ENCODE measurements at places on chromosomes 2 and 18.

GRCh38 chr2:202270487-202270886 lies 4.9 kb downstream of the NOP58 start:
- no peak for DNase-seq

GRCh38 chr18:62030091-62030985 lies 137.5 kb upstream of the RNF152 start:
- no peak for DNase-seq

GRCh38 chr2:142504754-142505153 lies 372.7 kb upstream of the KYNU start:
- DNase-seq = no peak

GRCh38 chr18:50719471-50720324 lies 100.1 kb downstream of the MRO start:
- no peak for DNase-seq

GRCh38 chr18:6920099-6920955 lies 190.8 kb downstream of the ARHGAP28 start:
- DNase-seq = peak; percentile 24

DNA sequence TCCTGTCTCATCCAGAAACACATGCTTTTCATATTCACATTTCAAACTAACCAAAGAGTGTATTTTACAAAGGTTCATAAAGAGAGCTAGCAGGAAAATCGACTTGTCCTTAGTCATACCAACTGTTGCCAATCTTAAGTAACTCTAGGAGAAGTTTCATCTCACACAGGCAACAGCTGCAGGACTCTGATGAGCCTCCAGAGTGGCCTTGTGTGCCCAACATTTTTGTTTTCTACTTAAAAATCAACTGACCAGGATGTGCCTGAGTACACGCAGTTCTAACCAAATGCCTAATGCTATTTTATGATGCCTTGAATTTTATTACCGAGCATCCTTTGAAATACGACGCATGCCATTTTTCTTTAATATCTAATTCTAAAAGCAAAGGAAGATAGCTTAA lies 595.9 kb upstream of the LRRTM4 start:
- no peak for DNase-seq

GRCh38 chr2:237702441-237703391 lies 75.3 kb downstream of the LRRFIP1 start:
- no peak for DNase-seq

DNA sequence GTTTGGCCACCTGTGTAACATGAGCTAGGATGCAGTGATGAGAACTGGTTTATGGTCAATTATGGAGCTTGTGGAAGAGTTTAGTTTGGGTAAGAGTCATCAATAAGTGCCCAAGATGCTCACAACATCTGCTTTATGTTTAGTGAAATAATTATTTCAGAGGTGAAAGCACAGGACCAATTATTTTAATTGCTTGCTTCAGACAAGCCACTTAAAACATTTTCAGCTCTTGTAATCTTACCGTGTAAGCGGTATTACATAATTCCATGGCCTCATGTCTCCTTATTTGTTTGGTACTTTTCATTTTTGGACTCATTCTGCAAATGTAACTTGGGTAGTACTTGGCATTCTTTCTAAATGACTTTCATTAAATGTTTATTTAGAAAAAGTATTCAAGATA lies 5.4 kb downstream of the B3GNT2 start:
- no peak for DNase-seq

DNA sequence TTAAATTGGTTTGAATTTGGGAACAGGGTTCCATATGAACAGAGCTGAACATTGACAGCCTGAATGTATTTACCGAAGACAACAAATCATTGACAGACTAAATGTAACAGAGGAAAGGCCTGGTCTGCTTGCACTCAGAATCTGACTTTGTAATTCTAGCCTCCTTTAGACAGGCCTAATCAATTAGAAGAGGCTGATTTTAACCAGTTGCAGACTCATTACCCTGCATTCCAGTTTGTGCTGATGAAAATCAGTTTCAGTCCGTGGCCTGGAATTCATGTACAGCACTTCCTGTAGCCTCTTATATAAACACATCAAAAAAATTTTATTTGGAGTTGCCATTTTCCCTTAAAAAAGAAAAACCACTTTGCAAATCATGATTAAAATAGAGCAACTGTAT lies 93.1 kb upstream of the ZFP36L2 start:
- DNase-seq = no peak

DNA sequence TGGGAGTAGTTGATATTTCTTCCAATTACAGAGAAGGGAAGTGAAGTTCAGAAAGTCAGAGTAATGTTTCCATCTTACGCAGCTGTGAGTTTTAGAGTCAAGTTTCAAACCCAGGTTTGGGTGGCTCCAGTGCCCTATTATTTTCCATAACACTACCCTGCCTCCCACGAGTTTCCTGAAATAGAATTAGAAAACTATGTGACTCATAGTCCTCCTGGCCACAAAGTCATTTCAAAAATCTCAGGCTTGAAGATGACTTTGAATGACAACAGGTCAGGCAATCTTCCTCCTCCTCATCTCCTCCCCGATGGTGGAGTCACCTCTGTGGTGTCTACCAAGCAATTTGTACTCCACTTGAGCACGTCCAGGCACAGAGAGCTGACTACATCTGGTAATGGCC lies 212.3 kb upstream of the TRIB2 start:
- peak; percentile 40 for DNase-seq

DNA sequence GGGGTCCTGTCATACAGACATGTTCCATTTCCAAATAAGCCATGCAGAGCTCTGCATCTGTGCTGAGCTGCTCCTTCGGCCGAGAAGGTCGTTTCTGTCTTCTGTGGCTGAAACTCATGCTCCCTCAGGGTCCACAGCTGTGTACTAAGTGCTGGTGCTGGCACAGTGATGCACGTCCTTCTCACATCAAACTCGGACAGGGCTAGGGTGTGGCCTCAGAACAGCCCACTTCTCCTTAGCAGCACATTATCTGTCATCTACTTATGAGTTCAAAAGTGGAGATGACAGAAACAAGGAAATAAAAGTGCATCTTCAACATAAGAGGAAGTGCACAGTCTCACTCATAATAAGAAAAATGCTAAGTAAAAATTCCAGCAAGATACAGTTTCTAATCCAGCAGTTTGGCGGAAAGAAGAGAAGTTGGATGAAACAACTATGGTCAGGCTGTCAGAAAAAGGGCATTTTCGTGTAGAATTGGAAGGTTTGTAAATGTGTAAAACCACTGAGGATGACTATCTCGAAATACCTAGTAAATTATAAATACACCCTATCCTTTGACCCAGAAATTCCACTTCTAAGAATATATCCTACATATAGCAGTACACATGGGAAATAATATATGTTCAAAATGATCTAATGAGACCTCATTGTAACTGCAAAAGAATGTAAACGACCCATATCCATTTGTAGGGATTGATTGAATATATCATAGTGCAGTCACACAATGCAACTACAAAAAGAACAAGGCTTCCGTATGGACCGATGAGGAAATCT lies 53.7 kb upstream of the APCDD1 start:
- DNase-seq = no peak

- DNase-seq = no peak
Measured at GRCh38 chr2:15840969-15841368, 99.4 kb upstream of the MYCN start.

DNA sequence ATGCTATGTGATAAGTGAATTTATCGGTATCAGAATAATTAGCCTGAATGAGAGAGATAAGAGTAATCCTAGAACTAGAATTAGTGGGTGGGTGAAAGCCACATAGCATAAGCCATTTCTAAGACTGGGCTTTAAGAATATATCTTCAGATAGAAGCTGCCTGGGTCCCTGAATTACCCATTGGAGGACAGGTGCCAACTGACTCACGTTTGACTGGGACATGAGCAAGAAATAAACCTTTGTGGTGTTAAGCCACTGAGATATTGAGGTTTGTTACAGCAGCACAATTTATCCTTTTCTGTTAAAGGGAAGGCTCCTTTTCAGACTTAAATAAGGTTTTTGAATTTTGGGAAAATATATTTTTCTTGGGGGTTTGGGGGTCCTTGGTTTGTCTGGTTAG lies 95.9 kb downstream of the POLE4 start:
- DNase-seq = no peak

GRCh38 chr18:6107794-6108193 lies 212.5 kb upstream of the TMEM200C start:
- DNase-seq = no peak

DNA sequence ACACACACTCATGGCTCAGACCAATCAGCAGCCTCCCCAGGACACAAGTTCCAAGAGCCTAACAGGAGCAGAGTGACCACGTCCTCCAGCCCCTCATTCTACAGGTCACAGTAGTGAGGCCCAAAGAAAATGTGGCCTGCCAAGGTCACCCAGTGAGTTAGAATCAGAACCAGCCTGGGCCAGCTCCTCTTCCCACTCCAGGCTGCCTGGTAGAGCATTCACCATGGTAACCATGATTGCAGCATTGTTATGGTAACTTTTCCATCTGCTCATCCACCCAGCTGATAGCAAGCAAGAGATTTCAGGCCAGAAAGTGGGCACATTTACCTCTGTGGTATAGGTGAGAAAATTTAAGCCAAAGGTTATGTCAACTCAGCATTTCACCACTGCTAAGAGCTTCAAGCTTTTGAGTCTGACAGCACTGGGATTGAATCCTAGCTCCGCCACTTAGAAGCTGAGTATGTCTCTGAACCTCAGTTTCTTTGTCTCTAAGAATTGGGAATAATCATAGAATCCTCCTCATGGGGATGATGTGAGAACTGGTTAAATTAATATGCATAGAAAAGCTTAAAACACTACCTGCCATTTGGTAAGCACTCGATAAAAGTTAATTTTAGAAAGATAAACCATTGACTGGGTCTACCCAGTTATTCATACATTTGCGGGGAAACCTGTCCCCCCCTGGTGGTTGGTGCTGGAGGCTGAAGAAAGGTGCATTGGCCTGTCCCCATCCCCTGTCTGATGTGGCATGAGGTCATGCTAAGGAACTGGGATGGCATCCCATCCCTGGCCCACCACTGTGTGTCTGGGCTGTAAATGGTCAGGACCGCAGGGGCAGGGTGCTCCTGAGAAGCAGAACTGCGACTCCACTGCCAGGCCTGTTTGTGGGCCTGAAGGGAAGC lies 181.5 kb downstream of the KLHL29 start:
- DNase-seq = peak; percentile 27

- no peak for DNase-seq
Measured at GRCh38 chr2:43171789-43172188, 54.6 kb downstream of the ZFP36L2 start.

DNA sequence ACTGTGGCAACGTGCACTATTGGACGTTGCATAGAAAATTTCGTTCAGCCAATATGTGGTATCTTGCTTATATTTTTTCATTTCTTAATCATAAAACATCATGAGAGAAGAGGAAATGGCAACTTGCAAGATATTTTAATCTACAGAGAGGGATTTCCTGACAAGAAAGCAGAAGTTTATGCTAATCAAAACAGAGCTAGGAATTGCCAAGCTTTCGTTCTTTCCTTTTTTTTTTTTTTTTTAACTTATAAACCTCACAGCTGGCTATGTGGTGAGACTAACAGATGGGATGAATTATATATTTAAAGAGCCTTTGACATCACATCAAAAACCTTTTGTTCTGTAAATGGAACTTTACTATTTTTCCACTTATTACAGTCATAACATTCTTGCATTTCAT lies 1136.9 kb upstream of the TMEFF2 start:
- DNase-seq = no peak

GRCh38 chr2:32746669-32747068 lies 118.8 kb downstream of the TTC27 start:
- no peak for DNase-seq

DNA sequence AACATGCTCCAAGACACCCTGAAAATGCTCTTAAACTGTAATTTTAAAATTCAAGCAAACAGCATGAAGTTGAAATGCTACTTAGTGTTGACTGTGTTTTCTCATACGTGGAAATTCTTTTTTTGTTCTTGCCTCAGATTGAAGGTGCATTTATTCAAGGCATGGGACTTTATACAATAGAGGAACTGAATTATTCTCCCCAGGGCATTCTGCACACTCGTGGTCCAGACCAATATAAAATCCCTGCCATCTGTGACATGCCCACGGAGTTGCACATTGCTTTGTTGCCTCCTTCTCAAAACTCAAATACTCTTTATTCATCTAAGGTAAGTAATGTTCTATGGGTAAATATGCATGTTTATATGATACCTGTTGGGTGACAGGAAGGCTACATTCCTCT lies 82.7 kb downstream of the AOX1 start:
- no peak for DNase-seq

DNA sequence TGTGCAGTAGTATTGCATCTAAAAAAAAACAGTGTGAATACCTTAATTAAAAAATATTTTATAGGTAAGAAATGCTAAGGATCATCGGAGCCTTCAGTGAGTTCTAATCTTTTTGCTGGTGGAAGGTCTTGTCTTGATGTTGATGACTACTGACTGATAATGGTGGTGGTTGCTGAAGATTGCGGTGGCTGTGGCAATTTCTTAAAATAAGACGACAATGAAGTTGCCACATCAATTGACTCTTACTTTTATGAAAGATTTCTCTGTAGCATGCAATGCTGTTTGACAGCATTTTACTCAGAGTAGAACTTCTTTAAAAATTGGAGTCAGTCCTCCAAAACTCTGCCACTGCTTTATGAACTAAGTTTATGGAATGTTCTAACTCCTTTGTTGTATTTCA lies 36.2 kb downstream of the GLS start:
- DNase-seq = no peak

DNA sequence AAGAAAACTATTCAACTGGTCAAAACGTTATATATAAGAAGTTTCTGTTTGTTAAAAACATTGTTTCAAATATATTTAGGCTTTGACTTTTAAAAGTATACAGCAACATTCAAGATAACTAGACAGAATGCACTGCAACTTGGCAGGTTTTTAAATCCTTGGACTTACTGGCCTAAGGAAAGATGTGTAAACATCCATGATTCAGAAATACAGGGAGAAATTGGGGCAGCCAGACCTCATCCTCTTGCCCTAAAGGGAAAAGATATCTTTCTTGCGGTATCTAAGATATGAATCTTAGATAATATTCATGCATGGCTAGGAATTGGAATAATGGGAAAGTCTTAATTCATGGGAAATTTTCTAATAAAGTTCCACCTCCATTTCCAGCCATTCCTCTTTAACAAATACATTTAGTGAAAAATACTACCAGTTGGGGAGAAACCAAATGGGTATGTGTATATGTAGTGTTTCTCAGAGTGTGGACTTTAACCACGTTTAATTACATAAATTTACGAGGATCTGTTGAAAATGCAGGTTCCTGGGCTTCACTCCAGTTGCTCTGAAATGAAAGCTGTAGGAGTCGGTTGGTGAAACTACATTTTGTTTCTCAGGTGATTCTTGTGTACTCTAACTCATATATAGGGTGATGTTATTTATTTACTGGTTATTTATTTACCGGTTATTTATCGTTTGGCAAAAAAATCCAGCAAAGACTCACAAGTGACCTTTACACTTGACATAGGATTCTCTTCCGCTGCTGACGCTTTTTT lies 587 bp upstream of the TANK start:
- no peak for DNase-seq
